DMS 273 treated with DMSO at 0.1 percent for 48 hours (cell line): ENCODE measurements at places on chromosomes 13 and 19.

GRCh38 chr19:13538601-13539253, 32.4 kb upstream of the CACNA1A start:
- no peak for DNase-seq

DNA sequence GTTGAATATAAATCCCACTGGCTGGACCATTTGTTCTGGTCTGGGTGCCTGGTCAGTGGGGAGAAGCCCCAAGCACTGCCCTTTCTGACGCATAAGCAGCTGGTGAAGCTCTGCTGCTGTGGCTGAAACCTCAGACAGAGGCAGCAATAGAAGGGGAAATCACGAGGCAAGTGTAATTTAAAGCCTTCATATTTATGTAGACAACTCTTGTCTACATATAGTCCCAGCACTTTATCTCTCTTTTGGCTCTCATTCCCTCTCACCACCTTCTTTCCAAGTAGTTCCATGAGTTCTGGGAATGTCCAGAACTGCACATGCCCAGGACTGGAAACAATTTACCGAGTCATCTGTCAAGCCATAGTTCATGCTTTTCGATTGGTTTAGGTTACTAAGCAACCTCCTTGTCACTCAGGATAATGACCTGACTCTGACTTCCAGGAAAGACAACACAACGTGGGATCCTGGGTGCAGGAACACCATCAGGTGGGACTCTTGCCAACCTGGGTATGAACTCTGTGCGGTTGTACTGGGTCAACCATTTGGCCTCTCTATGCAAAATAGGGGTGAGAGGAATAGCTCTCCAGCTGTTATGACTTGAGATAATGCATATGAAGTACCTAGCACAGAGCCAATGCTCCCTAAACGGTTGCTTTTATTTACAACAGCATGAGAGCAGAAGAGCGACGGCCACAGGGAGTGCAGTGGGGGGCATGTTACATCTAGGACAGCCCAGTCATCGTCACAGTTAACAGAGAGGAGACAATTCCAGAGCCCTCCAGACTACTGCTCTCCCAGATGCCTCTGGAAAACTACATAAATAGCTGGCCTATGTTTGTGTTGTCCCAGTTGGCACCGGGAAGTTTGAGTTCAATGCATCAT, 321.9 kb downstream of the FOXO1 start:
- peak; percentile 32 for DNase-seq

DNA sequence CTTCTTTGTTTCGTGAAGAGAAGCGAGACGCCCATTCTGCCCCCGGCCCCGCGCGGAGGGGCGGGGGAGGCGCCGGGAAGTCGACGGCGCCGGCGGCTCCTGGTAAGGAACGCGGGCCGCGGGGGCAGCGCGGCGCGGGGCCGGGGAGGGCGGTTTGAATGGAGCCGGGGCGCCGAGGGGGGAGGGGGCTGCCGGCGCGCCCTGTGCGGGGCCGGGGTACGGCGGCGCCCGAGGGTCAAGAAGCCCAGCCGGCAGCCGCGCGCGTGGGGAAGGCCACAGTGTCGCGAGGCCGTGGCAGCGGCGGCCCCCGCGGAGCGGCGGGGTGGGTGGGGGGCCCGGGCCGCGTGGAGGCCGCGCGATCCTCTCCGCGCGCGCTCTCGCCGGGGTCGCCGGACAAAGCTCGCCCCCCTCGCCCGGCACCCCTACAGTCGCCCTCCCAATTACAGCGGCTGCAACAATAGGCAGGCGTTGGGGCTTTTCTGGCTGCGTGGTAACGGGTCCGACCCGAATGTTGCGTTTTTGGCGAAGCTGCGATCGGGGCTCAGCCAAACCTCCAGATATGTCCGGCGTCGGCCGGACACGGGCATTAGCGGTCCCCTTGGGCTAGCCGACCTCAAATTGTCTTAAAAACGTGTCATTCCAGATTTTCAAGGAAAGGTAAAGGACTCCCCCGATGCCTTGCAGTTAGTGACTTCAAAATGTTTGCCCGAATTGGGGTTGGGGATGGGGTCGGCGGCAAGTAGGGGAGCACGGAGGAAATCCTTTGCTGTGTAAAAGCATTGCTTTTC, 437 bp downstream of the SMARCA4 start:
- DNase-seq: no peak

GRCh38 chr13:33045851-33046592, 29.8 kb downstream of the KL start:
- no peak for DNase-seq

GRCh38 chr13:23777575-23777870, 111.7 kb downstream of the MIPEP start:
- no peak for DNase-seq

- DNase-seq: no peak
Measured at GRCh38 chr19:512547-513365, 5.5 kb downstream of the TPGS1 start.

DNA sequence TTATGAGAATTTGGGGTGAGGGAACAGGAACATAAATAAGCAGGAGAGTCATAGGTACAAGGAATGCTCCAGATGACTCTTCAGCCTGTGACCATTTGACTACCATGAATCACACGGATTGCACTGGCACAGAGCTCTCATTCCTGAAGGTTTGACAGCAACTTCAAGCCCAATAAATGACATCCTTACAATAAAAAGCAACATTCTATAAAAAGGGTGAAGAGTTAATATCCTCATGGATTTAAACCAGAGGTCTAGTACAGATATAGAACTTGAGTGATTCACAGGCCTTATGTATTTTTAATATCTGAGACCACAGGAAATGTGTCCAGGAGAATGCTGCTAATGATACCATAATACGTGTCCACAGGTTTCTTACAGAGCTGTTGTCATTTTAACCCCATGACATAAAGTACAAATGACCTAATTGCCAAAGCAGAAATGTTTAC, 158.1 kb downstream of the IRS2 start:
- DNase-seq: no peak
